ENCODE measurements at places on chromosomes 7 and 10. TPM values are rescaled to one million over a fixed set of nuclear protein-coding genes. Genes with fewer than 3 reads are reported as not detected.

The DNAJB6 gene
- polyA plus RNA-seq, result 192 TPM

The GSDME gene
- polyA plus RNA-seq, result 29.9 TPM

The CRHR2 gene
- polyA plus RNA-seq, result not detected

The PGAM2 gene
- polyA plus RNA-seq, result 6.0 TPM

The CRYGN gene
- not detected for polyA plus RNA-seq

The HYAL4 gene
- polyA plus RNA-seq, result not detected

The ANKRD26 gene
- 22.6 TPM for polyA plus RNA-seq

The ZNF727 gene
- polyA plus RNA-seq, result 9.8 TPM

The KLHL7 gene
- 170 TPM for polyA plus RNA-seq

The ZEB1 gene
- polyA plus RNA-seq, result 26.9 TPM

The WEE2 gene
- polyA plus RNA-seq, result not detected

The IGFBP3 gene
- 10.5 TPM for polyA plus RNA-seq

The AMZ1 gene
- 0.36 TPM for polyA plus RNA-seq

The HPS1 gene
- 12.7 TPM for polyA plus RNA-seq

The CFAP43 gene
- polyA plus RNA-seq, result 1.8 TPM

The VWDE gene
- polyA plus RNA-seq, result 2.6 TPM

The ASNS gene
- 114 TPM for polyA plus RNA-seq

The AKR1C1 gene
- polyA plus RNA-seq, result 25.5 TPM

The VPS37D gene
- not detected for polyA plus RNA-seq

The AP5Z1 gene
- polyA plus RNA-seq, result 7.0 TPM

The ZNF736 gene
- polyA plus RNA-seq, result 8.6 TPM

The BCCIP gene
- polyA plus RNA-seq, result 144 TPM

The ANXA11 gene
- polyA plus RNA-seq, result 131 TPM

The ADCY1 gene
- 17.6 TPM for polyA plus RNA-seq

The ZNF853 gene
- not detected for polyA plus RNA-seq

The TBX20 gene
- polyA plus RNA-seq, result not detected

The PSMC2 gene
- polyA plus RNA-seq, result 306 TPM

The NAMPT gene
- polyA plus RNA-seq, result 37.0 TPM

The TDRD1 gene
- polyA plus RNA-seq, result 3.0 TPM

The PPRC1 gene
- 10.7 TPM for polyA plus RNA-seq

The LRIT1 gene
- not detected for polyA plus RNA-seq

The SPDYE8 gene
- polyA plus RNA-seq, result not detected

The EGFR gene
- polyA plus RNA-seq, result 2.4 TPM

The ABCB4 gene
- polyA plus RNA-seq, result not detected

The GRID2IP gene
- polyA plus RNA-seq, result 1.2 TPM

The HTR7 gene
- 3.1 TPM for polyA plus RNA-seq

The FGF8 gene
- not detected for polyA plus RNA-seq

The CTAGE15 gene
- polyA plus RNA-seq, result not detected

The HSPA14 gene
- 39.1 TPM for polyA plus RNA-seq

The MALRD1 gene
- polyA plus RNA-seq, result 4.6 TPM

The ANKRD30A gene
- polyA plus RNA-seq, result not detected

The CHST3 gene
- polyA plus RNA-seq, result 0.98 TPM

The OR2F2 gene
- polyA plus RNA-seq, result not detected

The ING3 gene
- 64.3 TPM for polyA plus RNA-seq

The ADCK2 gene
- polyA plus RNA-seq, result 10.0 TPM

The SHTN1 gene
- 55.0 TPM for polyA plus RNA-seq

The P4HA1 gene
- 13.7 TPM for polyA plus RNA-seq
